Right ventricle myocardium inferior (tissue), 1 donor: ENCODE measurements at places on chromosomes 12 and 14.
A peak's percentile ranks its signal among the peaks of the same experiment; 100 is the strongest.

DNA sequence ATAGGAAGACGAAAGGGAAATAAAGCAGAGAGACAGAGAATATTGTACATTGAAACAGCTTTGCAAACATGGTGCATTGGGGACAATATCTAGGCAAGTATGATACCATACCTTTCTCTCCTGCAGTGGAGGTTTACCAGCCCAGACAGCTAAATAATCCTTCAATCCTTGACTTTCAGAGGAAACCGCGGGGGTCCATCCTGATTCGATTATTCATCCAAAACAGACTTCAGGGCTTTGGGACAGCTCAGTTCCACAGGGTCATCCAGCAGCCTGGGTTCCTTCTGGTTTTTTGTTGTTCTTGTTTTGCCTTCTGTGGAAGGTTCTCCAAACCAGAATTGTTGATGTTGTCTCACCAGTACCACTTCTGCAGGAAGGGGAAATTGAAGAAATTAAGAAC is 81.5 kb downstream of the LGR5 start:
- no peak for DNase-seq

DNA sequence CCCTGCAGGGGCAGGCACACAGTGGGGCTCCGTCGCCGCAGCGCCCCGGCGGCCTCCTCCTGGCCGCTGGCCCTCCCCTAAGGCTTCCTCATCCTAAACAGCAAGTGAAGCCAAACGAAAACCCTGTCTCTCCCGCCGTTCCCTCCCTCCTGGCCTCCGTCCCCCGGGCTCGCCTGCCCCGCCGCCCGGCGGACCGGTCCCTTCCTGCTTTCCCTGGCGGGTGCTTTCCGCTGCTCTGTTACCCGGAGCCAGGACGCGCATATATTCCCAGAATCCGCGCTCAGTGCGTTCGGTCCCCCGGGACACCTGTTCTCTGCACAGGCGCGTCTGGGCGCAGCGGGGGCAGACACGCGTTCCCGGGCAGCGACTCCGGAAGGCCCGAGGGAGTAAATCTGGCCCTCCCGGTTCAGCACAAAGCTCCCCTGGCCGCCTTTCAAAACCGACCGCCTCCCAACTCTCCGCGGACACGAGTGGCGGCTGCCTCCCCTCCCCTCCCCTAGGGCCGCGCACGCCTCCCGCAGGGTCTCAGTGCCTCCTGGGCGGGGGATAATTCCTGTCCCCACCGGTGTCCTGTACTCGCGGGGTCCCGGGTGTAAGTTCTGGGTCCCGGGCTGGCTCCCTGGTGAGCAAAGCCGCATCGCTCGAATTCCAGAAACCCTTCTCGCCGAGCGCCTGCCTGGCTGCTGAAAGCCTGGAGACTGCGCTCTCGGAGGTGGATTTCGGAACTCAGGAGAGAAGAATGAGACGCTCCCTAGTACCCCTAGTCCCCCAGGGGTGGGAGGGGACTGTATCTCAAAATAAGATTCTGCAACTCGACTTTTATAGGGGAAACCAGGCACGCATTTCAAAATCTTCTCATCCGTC is 21.4 kb upstream of the CEP170B start:
- peak; percentile 64 for DNase-seq

GRCh38 chr14:50734950-50735695 is 67.0 kb upstream of the SAV1 start:
- no peak for DNase-seq

- no peak for DNase-seq
Observed at GRCh38 chr14:78927261-78927660, 757.1 kb downstream of the NRXN3 start.

DNA sequence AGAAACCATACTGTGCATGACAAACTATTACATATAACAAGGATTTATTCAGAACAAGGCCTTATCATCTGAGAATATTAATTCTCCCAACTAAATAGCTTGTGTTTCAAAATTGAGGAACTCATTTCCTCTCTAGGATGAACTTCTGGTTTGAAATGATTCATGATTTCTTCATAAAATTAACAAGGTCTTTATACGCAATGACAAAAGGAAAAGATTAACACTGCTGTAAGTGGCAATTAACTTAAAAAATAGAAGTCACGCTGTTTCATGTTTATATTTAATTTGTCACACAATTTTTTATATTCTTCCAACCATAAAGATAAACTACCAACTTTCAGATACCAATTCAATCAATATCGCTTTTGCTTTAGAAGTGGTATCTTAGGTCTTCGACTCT is 80.8 kb downstream of the GRIP1 start:
- DNase-seq = no peak
